Activated naive CD8-positive, alpha-beta T cell treated with anti-CD3 and anti-CD28 coated beads, Interleukin-2, amount 50 U/mL, for 16 hours (primary cell): ENCODE measurements at places on chromosomes 11 and 22.

GRCh38 chr11:7672276-7672959, 882 bp downstream of the CYB5R2 start:
- DNase-seq = no peak

DNA sequence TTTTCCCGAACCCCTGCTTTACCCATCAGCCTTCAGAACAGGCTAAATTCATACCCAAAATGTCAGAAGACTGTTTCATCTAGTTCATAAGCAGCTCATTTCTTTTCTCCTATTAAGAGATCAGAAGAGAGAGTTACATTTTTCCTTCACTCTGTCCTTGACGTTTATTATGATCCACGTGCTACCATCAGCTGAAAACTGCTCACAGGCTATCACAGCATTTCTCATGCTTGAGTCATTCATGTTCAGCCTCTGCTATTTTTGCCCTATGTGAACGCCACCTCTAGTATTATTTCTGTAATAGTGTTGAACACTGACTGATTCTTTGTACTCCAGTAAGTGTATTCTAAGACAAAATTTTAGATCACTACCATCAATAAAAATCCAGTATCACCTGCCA, 51.9 kb downstream of the SLC1A2 start:
- DNase-seq = no peak

DNA sequence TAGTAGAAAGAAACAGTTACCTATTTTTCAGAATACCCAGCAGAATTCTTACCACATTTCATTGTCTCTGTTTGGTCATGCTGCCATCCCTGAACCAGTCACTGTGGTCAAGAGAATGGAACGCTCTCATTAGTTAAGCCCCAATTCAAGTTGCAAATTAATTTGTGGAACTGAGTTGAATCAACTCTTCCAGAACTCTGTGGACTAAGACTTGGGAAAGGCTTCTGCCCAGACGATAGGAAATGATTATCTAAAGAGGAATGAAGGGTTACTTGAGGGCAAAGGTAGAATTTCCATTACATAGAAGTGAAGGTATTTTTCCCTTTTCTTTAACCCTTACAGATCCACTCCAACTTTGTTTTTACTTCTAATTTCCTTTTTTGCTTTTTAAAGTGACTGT, 286.4 kb downstream of the DYNC2H1 start:
- no peak for DNase-seq

DNA sequence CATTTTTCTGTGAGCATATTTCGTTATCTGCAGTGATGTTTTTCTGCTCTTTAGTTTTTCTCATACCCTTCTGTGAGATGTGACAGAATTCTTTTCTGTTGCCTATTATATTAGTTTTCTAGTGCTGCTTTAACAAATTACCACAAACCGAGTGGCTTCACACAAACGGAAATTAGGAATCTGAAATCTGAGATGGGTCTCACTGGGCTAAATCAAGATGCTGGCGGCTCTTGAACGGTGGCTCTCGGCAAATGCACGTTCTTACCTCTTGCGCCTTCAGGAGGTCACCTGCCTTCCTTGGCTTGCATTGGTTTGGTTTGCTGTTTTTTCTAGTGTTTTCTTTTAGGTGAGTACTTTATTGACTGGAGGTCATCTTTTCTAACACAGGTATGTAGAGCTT, 13.0 kb downstream of the ZBED4 start:
- DNase-seq = no peak

- no peak for DNase-seq
Observed at GRCh38 chr11:128432926-128433325, 154.4 kb downstream of the ETS1 start.

DNA sequence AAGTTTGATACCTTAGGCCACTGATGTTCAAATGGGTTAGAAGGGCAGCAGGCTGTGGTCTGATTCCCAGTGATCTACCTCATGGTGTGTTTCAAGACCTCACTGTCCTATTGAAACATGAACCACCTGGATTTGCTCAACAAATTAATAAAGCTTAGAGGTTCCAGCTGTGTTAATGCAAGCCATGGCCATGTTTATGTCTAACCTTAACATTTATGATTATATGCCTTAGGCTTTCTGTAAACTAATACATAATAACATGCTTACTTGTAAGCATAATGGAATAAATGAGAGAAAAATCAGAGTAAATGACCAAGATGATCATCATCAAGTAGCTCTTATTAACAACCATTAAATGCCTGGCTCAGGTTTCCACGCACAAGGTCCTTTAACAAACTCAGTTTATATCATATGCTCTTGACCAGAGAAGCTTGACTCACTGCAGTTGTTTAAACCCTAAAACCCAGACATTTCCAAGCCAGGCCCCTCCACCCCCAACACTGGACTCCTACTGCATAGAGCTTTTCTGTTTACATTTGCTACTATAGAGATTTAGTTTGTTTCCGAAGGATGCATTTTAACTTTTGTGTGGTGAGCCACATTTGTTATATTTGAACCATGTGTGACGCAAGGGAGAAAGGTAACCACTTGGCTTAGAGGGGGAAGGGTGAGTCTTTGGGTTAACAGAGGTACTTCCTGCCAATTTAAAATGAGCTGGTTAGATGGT, 43.7 kb downstream of the KREMEN1 start:
- no peak for DNase-seq

DNA sequence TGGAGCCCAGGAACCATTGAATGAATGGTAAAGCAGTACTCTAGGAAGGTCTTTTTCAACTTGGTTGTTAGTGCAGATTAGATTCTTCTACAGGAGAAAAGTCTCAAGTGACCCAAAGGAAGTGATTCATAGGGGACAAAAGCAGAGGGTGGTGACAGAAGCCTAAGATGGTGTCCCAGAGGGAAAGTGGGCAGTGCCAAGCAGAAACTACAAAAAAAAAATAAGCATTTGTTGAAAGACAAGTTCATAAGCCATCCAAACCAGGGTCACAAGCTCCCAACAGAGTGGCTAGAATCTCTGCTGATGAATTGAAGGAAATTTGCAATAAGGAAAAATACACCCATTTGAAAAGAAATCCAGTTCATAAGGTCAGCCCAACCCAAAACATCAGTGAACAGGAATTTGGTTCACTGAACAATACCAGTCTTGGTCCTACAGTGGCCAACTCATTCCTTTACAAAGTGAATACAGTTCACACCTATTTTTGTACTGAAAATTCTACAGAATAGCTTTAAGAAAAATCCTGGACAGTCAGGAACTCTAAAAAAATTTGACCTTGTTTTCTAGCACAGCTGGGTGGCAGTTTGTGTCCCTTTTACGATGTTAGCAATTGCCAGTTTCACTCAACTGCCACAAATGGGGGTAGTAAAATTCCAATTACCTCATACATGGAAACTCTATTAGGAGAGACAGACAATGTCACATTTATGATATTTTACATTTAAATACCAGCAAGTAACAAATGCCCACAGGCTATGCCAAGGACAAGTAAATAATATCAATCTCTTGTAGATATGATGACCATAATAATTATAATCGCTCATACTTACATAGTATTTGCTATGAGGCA, 21.6 kb upstream of the NUP160 start:
- DNase-seq = no peak

GRCh38 chr11:131649856-131650255, 279.4 kb downstream of the NTM start:
- no peak for DNase-seq
